ENCODE measurements at places on chromosomes 11 and 22. TPM values are rescaled to one million over a fixed set of nuclear protein-coding genes. Genes with fewer than 3 reads are reported as not detected.

- DNase-seq = no peak
Observed at GRCh38 chr11:132579136-132579535, 953.2 kb downstream of the OPCML start.

GRCh38 chr11:65927904-65928397 is 8.7 kb downstream of the DRAP1 start:
- DNase-seq = no peak

GRCh38 chr11:121154486-121155314 is 53.7 kb downstream of the TECTA start:
- no peak for DNase-seq

- no peak for DNase-seq
Observed at GRCh38 chr22:44328762-44329161, 16.0 kb upstream of the SHISAL1 start.

DNA sequence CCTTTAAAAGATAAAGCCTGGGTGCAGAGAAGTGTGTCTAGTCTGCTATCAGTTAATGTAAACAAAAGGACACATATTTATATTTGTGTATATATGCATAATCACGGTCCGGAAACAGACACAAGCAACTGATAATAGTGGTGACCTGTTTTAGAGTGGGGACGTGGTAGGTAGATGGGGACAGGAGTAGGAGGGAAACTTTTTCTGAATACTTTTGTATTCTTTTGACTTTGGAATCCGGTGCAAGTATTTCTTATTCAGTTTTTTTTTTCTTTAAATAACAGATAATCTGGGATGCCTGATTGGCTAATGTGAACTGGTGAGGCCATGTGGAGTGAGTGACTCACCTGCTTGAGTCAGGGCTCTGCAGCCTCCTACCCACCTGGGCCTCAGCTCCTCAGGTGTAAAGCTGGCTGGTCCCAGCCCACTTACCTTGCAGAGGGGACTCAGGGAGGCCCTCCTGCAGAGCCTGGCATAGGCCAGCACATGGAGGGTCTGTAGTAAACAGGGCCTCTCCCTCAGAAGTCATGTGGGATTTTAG is 15.3 kb downstream of the MICAL2 start:
- DNase-seq = no peak

GRCh38 chr11:121814962-121815361 is 301.1 kb downstream of the BLID start:
- no peak for DNase-seq

GRCh38 chr22:46572911-46573780 is 35.7 kb upstream of the CELSR1 start:
- no peak for DNase-seq

DNA sequence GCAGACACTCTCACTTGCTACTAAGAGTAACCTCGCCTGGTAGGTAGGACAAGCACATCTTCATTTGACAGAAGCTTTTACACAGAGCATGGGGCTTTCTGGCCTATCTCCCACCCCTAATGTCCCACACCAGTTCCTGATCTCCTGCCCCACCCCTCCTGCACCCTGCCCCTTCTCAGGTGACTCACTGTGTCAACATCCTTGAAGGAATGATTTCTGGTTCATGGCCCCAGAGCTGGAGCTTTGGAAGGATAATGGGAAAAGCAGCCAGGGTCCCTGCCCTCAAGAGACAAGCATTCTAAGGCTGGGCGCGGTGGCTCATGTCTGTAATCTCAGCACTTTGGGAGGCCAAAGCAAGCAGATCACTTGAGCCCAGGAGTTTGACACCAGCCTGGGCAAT is 47.2 kb downstream of the LRFN4 start:
- no peak for DNase-seq

GRCh38 chr11:74521666-74522252 is 28.2 kb upstream of the LIPT2 start:
- no peak for DNase-seq

DNA sequence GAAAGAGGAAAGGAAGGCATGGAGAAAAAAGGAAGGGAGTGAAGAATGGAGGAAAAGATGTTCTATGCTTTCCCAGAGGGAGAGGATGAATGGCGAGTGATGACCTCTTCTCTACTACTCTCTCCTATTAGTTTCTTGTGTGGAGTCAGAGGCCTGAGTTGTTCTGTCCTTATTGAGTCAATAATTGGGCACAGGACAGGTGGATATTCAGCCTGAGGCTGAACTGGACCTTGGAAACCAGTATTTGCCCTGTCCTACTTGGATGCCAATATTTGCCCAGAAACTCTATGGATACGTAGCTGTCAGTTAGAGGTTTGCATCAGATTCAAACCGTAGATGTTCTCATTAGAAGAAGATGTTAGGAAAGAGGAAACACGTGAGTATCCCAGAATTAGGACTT is 17.6 kb upstream of the SWAP70 start:
- DNase-seq = no peak

DNA sequence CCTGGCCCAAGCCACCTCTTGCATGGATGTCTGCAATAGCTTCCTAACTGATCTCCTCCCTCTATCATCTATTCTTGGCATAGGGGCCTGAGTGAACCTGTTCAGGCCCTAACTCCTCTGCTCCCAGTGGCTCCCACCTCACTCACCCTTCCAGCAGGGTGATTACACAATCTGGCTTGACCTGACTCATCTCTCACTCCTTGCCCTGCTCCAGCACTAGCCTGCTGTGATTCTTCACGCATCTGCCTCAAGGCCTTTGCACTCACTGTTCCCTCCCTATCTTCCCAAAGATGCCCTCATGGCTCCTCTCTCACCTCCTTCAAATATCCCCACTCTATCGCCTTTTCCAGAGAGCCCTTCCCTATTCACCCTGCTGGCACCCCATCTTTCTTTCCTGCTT is 10.5 kb downstream of the SCN4B start:
- no peak for DNase-seq

GRCh38 chr11:117722082-117722481 is 74.9 kb downstream of the DSCAML1 start:
- peak; percentile 59 for DNase-seq

DNA sequence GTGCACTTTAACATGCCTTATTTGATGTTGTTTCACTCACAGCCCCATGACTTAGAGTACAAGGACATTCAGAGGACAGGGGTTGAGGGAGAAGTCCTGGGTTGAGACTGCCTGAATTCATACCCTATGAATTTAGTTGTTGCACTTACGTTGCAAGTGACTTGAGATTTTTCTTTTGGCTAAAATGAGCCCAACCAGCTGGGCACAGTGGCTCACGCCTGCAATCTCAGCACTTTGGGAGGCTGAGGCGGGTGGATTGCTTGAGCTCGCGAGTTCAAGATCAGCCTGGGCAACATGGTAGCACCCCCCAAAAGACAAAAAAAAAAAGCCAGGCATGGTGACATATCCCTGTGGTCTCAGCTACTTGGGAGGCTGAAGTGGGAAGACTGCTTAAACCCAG is 7.3 kb upstream of the GRK3 start:
- no peak for DNase-seq

- no peak for DNase-seq
Observed at GRCh38 chr11:4577761-4578160, 3.8 kb upstream of the OR52I2 start.

DNA sequence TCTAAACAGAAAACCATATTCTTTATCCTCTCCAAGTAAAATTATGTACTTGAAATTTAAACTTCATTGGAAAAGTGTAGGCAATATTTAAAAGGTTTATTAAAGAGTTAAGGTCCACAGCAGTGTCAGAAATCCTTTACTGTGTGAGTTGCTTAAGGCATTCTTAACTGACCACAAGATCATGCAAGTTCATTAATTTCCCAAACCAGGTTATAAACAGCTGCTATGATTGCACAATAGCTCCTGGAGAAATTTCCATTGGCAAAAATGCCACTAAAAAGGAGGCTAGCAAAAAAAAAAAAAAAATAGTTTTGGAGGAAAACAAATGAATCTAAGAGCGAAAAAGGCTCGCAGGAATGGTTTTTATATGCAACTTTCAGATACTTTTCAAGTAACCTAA is 106.2 kb downstream of the ETS1 start:
- no peak for DNase-seq

GRCh38 chr11:32435942-32436750 is 807 bp upstream of the WT1 start:
- no peak for DNase-seq

DNA sequence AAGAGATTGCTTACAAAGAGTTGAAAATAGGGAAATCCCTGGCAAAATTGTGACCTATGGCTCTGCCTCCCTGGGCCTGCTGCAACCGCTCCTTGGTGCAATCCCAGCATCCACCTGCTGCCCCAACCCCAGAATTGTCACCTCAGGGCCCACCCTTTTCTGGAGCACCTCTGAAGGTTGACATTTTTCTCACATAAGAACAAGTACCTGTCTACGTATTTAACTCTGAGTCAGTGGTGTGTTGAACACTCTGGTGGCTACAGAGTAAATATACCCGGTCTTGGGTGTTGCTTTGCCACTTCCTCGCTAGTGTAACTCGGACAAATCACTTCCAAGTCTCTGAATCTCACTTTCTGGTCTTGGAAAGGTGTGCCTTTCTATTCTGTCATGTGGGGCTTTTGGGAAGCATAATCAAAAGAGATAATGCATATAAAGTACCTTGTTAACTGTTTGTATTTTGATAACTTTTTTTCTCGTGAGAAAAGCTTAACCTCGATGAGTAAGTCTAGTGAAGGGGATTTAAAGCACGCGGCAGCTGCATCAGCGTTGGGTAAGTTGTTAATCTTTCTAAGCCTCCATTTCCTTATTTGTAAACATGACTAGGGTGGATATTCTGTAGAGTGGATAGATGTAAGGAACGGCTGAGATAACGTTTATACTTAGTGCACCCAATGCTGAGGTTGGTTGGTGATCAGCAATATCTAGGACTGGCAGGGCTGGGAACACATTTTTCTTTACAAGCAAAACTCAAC is 881.2 kb downstream of the OPCML start:
- DNase-seq = no peak

GRCh38 chr11:5251746-5252145 is 2.1 kb upstream of the HBG1 start:
- no peak for DNase-seq

DNA sequence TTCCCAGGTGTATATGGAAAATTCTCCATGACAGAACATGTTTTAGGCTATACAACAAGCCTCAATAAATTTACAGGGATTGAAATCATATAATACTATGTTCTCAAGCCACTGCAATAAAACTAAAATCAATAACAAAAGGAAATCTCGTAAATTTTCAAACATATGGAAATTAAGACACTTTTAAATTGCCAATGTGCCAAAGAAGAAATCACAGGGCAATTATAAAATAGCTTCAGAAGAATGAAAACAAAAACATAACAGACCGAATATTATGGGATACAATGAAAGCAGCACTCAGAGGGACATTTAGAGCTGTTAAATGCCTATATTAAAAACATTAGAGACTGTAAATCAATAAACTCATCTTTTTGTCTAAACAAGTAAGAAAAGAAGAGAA is 555.7 kb upstream of the B3GAT1 start:
- no peak for DNase-seq

DNA sequence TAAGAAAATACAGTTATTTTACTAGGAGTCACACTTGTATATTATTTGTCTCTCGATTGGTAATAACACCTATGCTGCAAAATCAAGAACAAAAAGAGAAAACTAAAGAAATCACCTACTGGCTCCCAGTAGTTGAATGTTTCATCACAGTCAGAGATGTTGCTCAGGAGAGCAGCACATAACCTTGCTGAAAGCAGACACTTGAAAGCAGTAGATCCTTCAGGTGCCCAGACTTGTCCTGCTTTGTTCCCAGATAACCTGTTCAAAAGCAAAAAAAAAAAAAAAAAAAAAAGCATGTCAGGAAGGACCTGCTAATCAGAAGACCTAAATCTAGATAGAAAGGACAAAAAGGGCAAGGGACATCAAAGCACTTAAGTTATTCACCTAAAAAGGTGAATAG is 1.3 kb downstream of the ALG9 start:
- DNase-seq = no peak

GRCh38 chr22:47396105-47396504 is 633.7 kb downstream of the TBC1D22A start:
- DNase-seq = no peak

DNA sequence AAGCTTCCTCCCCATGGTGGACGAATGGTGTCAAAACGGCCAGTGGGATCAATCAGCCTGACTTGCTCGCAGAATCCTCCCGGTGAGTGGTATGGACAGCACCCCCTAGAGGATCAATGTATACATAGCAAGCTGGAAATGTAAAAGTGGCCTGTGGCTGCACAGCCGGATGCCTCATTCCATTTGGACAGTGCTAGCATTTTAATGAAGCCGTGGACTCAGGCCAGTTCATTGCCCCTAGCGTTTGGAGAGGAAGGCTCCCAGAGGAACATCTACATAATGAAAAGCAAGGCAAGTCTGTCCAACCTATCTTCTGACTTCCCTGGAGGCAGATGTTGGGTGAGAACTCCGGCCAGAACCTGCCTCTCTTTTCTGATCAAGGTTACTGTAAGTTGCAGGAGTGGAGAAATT is 942.3 kb downstream of the NTM start:
- no peak for DNase-seq

GRCh38 chr22:47250995-47251765 is 488.7 kb downstream of the TBC1D22A start:
- no peak for DNase-seq

DNA sequence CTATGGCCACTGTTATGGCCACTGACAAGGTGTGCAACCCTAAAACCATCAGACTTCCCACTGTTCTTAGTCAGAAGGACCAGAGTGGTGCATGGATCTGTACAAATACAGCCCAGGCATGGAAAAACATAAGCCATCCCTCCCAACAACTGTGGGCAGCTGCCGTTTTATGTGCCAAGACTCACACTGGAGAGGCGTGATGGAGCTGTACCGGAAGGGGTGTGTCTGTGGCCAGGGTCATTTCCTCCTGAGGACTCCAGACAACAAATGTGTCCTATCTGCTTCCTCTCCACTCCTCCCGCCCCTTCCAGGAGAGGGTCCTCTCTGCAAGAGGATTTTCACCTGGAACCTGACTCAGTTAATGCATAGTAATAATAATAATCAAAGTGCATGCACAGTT is 29.5 kb downstream of the KCNJ1 start:
- no peak for DNase-seq

- no peak for DNase-seq
Observed at GRCh38 chr11:96035740-96036078, 111.8 kb upstream of the MTMR2 start.

- no peak for DNase-seq
Observed at GRCh38 chr11:122359081-122359571, 243.1 kb upstream of the BLID start.

C11orf65 gene
- polyA plus RNA-seq = 2.2 TPM

DGAT2 gene
- polyA plus RNA-seq = 3.9 TPM

TNNI2 gene
- not detected for polyA plus RNA-seq

LMO1 gene
- polyA plus RNA-seq = 0.30 TPM

GGTLC2 gene
- not detected for polyA plus RNA-seq

DLG2 gene
- 16.6 TPM for polyA plus RNA-seq

TPBGL gene
- polyA plus RNA-seq = 0.09 TPM

SAA4 gene
- not detected for polyA plus RNA-seq

EHF gene
- 25.1 TPM for polyA plus RNA-seq

LRRC56 gene
- 5.5 TPM for polyA plus RNA-seq

MUC15 gene
- polyA plus RNA-seq = 3.0 TPM

CCDC87 gene
- polyA plus RNA-seq = 0.31 TPM

All from renal pelvis (tissue), 12 donors.